ENCODE measurements at places on chromosomes 1 and 21. TPM values are rescaled to one million over a fixed set of nuclear protein-coding genes. Genes with fewer than 3 reads are reported as not detected.

- no peaks in the 10 kb centered on the region for H3K36me3 ChIP-seq
- no peaks in the 10 kb centered on the region for H3K27me3 ChIP-seq
- no peak for DNase-seq
- H3K4me3 ChIP-seq = no peak overlapping the region
Measured at GRCh38 chr21:33975548-33976081, 60.0 kb upstream of the ATP5PO start.

GPR153 gene
- 2.2 TPM for total RNA-seq

DNA sequence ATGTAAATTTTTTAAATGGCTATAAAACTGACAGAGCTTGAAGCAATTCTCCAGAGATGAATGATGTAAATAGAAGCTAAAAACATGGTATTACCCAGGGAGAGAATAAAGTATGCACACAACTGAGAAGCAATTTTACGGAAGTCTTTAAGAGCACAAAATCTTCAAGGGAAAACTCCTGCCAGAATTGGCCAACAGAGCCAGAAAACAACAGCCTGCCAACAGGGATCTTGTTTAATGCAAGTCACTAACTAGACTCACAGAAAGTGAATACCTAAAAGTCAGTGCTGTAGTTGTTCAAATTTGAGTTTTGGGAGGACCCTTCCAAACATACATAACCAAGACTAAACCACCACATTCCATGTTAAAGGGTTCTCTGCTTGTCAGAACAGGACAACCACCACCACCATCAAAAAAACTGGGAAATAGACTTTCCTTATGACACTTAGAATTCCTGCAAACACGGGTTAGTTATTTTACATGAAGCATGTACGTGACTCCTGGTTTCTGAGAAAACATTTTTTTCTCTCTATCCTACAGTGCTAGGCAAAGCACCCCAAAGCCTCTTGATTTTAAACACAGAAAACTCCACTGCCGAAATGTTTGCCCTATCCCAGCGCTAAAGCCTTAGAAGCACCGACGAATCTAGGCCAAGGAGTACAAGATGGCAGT lies 1.6 kb downstream of the EPS15 start:
- H3K4me3 ChIP-seq = peak overlapping the region; percentile 83
- DNase-seq = no peak
- H3K27me3 ChIP-seq = no peaks in the 10 kb centered on the region
- peak overlapping the region; percentile 96 for H3K27ac ChIP-seq
- no peaks in the 10 kb centered on the region for H3K36me3 ChIP-seq

OR2T2 gene
- total RNA-seq = not detected

TSSK3 gene
- not detected for total RNA-seq

DNA sequence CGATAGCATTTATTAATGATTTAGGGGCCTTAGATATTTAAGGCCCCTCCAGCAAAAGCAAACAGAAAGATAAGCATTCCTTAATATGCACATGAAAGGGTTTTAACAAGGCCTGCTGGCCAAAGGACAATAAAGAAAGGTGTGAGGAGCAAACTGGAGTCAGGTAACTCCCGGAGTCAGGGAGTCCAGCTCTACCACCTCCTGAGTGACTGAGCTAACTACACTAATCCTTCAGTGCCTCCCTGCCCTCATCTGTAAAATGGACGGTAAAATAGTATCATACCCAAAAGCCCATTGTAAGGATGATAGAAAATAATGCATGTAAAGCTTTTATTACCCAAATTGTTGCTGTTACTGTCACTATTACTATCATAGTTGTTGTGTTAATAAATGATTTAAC lies 161.7 kb downstream of the SIPA1L2 start:
- peaks cover 21% of the 10 kb centered on the region for H3K36me3 ChIP-seq
- no peak overlapping the region for H3K4me3 ChIP-seq
- H3K27ac ChIP-seq = no peak overlapping the region
- DNase-seq = no peak
- H3K4me1 ChIP-seq = peaks cover 12% of the 10 kb centered on the region

GRCh38 chr1:96281491-96281890 lies 440.1 kb upstream of the PTBP2 start:
- no peak overlapping the region for H3K27ac ChIP-seq
- H3K4me3 ChIP-seq = no peak overlapping the region
- H3K27me3 ChIP-seq = no peaks in the 10 kb centered on the region
- H3K4me1 ChIP-seq = no peaks in the 10 kb centered on the region

DNASE2B gene
- 0.50 TPM for total RNA-seq

DNA sequence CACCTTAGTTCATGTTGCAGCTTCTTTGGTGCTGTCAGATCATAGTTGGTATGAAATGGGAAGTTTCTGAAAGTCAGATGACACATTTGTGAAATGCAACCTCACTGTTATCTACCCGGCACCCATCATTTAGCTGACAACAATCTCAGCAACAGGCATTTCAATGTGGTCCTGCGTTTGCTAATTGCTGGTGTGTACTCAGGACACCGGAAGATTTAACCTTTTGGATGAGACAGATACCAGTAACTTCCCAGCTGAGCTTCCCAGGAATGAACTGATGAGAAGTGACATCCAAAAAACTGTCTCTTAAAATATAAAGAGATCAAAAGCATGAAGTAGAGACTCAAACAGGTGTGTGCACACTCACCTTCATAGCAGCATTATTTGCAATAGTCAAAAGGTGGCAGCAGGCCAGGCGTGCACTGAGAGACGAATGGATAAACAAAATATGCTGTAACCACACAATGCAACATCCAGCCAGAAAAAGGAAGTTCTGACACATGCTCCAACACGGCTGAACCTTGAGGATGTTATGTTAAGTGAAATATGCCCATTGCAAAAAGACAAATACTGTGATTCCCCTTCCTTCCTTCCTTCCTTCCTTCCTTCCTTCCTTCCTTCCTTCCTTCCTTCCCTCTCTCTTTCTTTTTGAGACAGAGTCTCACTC lies 7.9 kb upstream of the CLDN14 start:
- H3K4me1 ChIP-seq = no peaks in the 10 kb centered on the region
- H3K36me3 ChIP-seq = no peaks in the 10 kb centered on the region
- no peak overlapping the region for H3K4me3 ChIP-seq
- DNase-seq = no peak

Measured in psoas muscle (tissue), 8 donors.